Spinal cord (tissue), 10 donors: ENCODE measurements at places on chromosomes 3 and 15. TPM values are rescaled to one million over a fixed set of nuclear protein-coding genes. Genes with fewer than 3 reads are reported as not detected.

DNA sequence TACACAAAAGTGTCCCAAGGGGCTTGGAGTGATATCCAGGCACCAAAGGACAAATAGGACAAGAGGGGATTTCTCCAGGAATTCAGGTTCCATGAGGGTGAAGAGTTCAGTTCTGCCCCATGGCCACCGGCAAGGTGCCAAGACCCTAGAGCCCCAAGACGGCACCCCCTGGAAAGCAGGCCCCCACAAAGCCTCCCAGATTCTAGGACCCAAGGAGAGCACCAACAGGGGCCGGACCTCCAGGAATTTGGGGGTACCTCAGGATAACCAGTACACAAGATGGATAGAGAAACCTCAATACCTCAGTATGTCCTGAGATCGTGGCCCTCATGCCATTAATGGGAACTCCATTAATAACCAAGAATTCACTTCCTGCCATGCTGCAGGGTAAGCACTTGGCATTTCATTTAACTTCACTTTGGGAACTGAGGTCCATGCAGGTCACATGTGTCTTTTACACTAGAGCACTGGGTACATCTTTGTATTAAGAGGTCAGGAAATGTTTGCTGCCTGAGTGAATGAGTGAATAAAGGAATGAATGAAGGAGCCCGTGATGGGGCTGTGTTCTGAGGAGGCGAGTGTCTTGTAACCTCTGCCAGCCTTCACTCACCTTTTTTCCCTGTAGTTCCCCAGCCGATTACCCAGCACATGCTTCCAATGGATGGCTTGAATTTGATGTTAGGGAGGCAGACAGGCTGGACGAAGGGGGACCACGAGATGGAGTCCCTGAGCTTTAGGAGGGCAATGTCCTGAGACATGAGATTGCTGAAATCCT, 15.5 kb upstream of the PRSS50 start:
- no peak for DNase-seq

- no peak for DNase-seq
Measured at GRCh38 chr3:192842711-192843110, 74.9 kb downstream of the MB21D2 start.

Gene CYP11A1
- 1.7 TPM for polyA plus RNA-seq

DNA sequence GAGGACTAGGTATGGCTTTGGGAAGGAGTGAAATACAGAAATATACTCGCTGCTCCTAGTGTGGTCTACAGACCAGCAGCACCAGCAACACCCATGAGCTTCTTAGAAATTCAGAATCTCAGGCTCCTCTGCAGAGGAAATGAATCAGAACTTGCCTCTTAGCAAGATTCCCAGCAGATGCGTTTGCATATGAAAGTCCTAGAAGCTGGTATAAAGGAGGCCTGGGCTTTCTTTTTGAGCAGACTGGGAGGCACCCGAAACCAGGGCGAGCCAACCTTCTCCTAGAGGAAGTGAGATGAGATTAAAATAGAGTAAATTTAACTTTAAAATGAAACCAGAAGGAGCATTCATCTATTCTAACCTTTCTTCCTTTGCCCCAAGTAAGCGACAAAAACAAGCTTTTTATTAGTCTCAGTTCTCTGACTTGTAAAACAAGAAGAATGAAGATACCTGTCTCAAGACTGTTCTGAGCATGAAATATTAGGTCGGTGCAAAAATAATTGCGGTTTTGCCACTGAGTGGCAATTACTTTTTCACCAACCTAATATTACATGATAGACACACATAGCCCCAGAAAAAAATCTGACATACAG, 140.0 kb downstream of the PDZRN3 start:
- DNase-seq: peak; percentile 38

Gene TLE3
- polyA plus RNA-seq: 43.8 TPM

DNA sequence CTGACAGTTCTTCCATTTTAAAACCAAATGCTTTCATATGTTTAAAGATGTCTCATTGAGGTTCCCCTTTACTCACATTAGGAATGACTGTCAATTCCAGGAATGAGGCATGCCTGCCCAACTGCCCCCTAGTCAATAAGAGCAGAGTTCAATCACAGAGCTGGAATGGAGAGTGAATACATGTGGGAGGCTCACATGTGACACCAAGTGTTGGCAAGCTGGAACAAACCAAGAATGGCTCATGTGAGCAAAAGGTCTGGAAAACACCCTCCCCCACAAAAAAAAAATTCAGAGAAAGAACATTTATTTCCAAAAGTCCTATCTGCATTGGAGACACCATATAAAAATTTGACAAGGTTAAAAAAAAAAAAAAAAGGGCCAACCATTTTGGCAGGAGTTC, 3.7 kb downstream of the PBRM1 start:
- DNase-seq: no peak

GRCh38 chr3:27392950-27393679, 23.9 kb upstream of the NEK10 start:
- DNase-seq: no peak
